Activated CD4-positive, CD25-positive, alpha-beta regulatory T cell (primary cell): ENCODE measurements at places on chromosomes 7 and 10.

DNA sequence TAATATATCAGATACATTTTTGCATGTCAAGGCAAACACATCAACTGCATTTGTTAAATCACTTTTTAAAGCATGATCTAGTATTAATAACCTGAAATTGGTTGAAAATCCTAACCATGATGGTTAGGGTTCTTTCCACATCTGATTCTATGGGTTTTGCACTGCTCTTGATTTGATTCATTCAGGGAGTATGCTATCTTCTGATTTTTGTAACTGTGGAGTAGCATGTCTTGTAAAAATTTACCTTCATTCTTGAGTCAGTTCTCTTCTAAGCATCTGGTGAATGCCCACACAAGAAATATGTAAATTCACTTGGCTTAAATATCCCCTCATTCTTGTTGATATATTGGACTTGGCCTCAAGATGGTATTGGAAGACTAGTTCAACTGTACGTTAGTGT lies 178.7 kb downstream of the KLF6 start:
- DNase-seq = no peak

GRCh38 chr10:96587264-96588059 lies 650 bp upstream of the TM9SF3 start:
- DNase-seq = peak; percentile 43

DNA sequence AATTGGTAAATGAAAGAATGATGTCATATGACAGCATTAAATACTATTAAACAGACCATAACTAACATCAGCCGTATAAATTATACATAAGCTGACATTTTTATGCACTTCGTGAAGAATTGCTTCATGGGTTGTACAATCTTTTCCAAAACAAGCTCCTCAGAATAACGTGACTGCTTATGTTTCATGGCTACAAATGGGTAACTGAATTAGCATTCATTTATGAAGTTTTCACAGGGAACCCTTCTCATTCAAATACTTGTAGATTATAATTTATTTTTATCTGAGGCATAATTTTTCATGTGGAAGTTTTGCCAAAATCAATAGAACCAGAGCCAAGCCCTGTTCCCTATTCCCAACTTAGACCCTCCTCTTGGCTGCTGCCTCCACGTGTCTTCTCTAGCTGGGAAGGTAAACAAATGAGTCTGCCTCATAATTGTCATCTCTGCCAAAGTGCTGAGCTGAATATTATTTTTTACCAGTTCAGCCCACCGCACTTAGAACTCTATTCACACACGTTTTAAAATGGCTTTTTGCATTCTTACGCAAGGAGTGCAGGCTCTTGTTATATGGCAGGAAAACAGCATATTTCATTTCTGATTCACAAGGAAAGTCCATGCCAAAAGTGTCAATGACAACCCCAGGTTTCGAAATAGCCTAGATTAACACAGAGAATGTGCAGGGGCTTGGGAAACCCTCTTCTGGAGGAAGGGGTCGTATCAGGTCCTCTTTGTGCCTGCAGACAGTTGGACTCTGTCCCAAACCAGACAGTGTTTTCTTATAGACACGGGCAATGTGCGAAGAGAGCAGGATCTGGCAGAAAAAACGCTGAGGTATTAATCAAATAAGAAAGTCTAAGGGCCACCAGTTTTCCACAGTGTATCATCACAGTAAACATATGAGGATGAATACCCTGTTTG lies 370.7 kb upstream of the MGMT start:
- DNase-seq = no peak

- no peak for DNase-seq
These were observed 55.9 kb downstream of the FAM204A start for GRCh38 chr10:118286051-118286838.

GRCh38 chr10:5546891-5547680 lies 22.3 kb downstream of the CALML3 start:
- no peak for DNase-seq

DNA sequence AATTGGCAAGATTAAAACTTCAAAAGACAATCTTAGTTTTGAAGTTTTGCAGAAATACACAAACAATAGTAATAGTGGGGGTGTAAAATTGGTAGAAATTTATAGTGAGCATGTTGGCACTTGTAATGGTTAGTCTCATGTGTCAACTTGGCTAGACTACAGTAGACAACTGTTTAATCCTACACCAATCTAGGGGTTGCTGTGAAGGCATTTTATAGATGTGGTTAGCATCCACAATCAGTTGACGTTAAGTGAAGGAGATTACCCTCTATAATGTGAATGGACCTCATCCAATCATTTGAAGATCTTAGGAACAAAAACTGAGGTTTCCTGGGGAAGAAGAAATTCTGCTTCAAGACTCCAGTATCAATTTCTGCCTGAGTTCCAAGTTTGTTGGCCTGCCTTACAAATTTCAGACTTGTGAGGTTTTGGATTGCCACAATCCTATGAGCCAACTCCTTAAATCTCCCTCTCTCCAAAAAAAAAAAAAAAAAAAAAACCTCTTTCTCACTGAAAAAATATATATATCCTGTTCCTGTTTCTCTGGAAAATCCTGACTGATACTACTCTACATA lies 531.6 kb upstream of the IGFBP3 start:
- no peak for DNase-seq

- DNase-seq = no peak
These were observed 3.8 kb downstream of the POLM start for GRCh38 chr7:44078521-44078920.

DNA sequence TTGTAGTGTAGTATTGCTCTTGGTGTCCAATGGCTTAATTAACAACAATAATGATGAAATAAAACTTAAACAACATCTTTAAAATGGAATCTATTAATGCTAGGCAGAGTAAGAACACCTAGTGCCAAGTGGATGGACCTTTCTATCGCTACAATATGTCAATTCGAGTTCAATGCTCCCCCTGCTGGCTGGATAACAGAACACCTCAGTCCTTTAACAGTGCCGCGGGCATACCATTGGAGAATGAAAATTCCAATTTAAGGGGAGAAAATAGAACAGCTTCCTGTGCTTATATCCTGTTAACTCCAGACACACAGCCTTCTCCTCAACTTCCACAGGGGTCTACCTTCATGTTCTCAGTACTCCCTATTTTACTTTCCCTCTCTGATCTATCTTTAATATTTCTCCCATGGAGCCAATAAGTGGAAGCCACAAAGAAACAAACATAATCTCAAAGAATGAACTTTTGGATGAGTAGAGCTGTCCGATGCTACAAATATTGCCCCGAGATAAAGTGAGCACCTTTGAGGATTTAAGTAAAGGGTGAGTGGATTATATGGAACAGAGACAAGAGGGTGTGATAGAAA lies 41.4 kb downstream of the COL1A2 start:
- DNase-seq = peak; percentile 13

DNA sequence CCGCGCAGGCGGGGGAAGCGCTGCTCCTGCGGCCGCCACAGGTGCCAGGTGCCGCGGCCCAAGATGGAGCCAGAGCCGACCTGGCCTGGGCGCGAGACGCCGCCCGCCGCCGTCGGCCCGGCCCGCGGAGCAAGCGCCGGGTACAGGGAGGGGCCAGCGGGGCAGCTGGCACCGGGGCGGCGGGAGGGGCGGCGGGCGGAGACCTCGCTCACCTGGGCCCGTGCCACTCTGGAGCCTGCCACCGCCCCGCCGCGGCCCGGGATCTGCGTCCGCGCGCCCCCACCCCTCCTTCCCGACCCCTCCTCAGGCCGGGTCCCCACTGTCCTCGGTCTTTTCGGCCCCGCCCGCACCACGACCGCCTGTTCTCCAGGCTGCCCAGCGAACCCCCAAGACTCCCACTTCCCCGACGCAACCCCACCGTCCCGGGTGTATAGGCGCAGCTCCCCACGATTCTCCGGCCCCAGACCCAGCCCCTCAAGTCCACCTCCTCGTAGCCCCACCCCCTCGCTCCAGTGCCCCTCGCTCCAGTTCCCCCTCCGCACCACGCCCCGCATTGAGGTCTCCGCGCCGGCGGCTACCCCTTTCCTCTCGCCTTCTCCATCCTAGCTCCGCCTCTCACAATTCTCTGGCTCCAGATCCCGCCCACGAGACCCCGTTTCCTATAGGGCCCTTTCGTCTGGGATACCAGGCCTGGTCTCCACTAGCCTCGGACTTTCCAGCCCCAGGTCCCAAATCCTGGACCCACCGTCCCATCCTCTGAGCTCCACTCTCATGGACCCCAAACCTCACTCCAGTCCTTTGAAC lies at the start of gene GPRIN2:
Gene GPRIN2, minus strand, starts transcription at position 144 of the 804 bp plus-strand sequence. CDS start 5,922 bp downstream, outside the sequence.
- no peak for DNase-seq

DNA sequence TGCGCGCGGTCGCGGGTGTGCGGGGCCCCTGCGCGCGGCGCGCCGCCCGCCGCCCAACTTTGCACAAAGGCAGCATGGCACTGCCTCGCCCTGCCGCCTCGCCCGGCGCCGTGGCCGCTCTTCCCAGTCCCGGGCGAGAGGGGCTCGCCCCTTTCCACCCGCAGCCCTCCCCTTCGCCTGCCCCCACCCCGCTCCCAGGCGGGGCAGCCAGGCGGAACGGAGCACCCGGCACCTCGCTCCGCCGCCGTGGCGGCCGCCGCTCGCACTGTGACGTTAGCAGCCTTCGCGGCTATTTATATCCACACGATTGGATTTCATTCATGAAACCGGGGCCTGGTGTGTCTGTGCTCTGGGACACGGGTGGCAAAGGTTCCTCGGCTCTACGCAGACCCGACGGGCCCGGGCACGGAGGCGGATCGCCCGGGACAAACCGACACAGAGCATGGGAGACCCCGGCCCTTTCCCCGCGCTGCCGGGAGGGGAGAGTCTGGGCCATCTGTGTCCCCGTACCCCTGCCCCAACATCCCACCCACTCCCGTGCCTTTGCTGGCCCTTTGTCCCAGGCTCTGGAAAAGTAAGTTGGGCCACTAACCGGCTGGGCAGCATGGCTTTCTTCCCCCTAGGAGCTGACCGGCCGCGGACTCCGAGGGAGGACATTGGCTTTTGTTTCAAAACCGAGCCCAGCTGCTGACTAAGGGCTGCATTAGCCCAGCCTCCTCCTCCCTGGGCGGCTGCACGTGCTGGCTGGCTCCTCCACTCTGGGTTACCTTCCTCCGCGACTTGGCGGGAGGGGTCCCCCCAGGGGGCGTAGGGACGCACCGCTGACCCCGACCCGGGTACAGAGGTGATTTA lies at the start of gene RHOBTB1:
Gene RHOBTB1, minus strand, starts transcription at position 128 of the 852 bp plus-strand sequence. CDS start 32,643 bp downstream, outside the sequence.
- DNase-seq = no peak

DNA sequence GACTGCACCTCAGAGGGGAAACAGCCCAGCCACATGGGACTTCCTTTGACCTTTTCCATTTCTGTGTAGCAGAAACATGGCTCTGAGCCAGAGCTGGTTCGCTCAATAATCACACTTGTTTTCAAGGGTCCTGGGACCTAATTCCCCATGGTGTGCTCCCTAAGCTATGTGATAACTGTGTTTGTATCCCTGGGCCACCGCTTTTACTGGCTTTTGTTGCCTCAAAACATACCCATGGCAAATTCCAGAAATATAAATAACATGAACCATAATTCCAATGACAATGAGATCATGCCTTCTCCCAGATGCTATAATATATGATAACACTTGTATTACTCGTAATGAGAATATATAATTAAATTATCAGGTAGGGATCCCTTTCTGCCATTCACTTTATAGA lies 196.4 kb downstream of the GFRA1 start:
- DNase-seq = no peak

- no peak for DNase-seq
These were observed 706.6 kb downstream of the INHBA start for GRCh38 chr7:40996233-40996677.
